ENCODE measurements at places on chromosomes 5 and 9.

DNA sequence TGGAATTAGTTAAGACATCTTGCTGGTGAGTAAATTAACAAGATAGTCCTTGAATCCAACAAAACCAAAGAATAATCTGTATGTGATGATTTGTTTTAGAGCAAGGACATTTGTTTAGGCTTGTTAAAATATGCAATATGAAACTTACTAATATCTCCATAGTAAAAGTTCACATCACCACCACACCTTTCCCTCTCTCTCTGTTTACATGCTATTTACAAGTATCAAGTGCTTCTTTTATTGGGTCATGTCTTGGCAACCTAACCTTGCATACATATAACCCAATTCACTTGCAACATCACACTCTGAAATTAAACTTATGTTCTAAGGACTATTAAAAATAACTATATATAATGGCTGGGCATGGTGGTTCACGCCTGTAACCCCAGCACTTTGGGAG lies 161.3 kb downstream of the CCDC192 start:
- no peak for DNase-seq

GRCh38 chr5:109655841-109656240 lies 33.9 kb upstream of the MAN2A1 start:
- no peak for DNase-seq

GRCh38 chr5:31954091-31954490 lies 220.0 kb downstream of the GOLPH3 start:
- DNase-seq: no peak

DNA sequence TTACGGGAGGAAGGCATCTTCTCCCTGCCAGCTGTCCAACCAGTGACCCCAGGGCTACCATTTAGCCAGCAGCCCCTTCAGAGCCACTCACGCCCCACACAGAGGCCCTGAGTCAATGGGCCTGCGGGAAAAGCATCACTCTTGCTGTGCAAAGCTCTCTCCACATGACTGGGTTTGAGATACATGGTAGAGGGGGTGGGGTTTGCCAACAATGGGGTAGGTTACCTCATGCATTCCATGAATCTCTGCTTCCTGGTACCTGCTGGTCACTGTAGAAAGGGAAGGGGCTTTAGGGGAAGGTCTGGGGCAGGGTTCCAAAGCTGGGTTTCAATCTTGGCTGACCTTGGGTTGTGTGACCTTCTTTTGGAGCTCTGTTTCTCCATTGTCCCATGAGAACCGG lies 22.9 kb upstream of the TTLL11 start:
- DNase-seq: no peak

GRCh38 chr5:24750355-24750754 lies 105.6 kb upstream of the CDH10 start:
- no peak for DNase-seq

Measured in KBM-7 (cell line).